ENCODE measurements at places on chromosomes 5 and 9.

GRCh38 chr9:127507751-127508648, 56.7 kb downstream of the LRSAM1 start:
- no peak for DNase-seq

DNA sequence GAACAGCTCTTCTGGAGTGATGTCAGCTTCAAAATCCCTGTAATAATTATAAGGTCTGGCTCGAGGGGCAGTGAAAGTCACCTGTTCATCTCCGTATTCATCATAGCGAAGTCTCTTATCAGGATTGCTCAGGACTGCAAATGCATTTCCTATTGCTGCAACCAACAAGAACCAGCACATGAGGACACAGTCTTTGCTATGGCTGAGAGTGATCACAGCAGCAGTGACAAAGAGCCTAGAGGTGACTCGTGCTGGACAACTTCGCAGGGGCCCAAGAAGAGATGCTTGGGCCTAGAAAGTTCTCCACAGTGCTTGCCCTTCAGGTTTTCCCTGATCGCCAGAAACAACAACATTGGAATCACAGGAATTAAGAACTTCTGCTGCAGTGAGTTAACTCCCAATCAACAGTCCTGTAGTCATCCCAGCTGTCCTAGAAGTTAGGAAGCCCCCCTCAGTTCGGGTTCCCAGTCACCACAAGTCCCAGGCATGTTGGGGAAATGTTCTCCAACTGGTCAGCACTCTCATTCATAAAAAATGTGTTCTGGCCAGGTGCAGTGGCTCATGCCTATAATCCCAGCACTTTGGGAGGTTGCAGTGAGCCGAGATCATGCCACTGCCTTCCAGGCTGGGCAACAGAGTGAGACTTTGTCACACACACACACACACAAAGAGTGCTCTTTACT, 13.0 kb downstream of the DNAJC18 start:
- DNase-seq = no peak

GRCh38 chr9:111886983-111887718, 9.5 kb upstream of the UGCG start:
- peak; percentile 6 for DNase-seq

GRCh38 chr5:33433303-33434240, 7.2 kb upstream of the TARS1 start:
- no peak for DNase-seq

DNA sequence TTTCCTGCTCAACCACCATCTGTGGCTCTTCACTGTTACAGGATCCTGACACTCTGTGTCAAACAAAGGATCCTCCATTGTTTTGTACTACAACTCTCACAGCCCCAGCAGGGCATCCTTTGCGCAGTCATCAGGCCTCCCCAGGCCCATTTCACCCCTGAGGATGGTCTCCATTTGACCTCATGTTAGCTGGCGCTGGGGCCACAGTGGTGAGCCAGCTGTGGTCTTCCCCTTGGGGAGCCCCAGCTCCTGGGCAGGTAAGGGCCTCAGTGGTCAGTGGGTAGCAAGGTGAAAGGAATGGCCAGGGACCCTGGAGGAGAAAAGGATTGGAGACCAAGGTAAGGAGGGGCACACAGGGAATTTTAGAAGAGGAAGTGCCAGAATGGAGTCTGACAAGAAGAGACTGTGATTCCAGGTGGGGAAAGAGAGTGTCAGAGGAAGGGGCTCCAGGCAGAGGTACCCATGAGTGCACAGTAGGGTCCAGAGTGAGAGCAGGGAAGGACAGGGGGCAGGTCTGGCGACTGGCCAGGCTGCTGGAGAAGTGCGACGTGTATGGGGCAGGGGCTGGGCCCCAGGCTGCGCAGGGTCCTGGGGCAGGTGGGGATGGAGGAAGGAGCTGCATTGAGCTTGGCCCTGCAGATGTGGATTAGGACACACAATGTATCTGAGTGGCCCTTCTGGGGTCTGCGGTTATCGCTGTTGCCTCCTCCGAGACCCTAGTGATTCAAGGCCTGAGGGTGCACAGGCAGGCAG, 109.9 kb downstream of the PHF2 start:
- no peak for DNase-seq

DNA sequence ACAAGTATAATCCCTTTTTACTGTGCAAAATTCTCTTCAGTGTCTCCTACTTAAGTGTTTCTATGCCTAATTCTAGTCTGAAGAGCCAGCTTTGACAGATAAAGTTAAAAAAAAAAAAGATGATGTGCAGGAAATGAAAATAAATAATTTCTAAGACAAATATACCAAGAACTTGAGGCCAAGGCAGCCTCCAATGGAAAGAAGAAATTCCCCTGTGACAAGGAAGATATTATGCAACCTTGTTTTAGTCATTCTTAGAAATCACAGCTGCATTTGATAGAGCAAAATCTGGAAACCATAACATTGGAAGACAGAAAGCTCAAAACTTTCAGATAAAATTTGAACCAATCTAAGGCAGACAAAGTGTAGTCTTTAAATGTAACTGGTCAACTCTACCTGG, 375.9 kb upstream of the TLE4 start:
- DNase-seq = no peak

DNA sequence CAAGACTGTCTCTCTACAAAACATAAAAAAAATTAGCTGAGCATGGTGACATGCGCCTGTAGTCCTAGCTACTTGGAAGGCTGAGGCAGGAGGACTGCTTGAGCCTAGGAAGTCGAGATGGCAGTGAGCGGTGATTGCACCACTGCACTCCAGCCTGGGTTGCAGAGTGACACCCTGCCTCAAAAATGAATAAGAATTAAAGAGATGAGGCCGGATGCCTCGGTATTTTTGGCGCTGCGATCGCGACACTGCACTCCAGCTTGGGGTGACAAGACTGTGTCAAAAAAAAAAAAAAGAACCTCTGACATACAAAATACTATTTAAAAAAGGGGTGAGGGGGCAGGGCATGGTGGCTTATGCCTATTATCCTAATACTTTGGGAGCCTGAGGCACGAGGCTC, 7.3 kb downstream of the GPBP1 start:
- no peak for DNase-seq

GRCh38 chr9:88535226-88536022, 446 bp downstream of the NXNL2 start:
- no peak for DNase-seq

DNA sequence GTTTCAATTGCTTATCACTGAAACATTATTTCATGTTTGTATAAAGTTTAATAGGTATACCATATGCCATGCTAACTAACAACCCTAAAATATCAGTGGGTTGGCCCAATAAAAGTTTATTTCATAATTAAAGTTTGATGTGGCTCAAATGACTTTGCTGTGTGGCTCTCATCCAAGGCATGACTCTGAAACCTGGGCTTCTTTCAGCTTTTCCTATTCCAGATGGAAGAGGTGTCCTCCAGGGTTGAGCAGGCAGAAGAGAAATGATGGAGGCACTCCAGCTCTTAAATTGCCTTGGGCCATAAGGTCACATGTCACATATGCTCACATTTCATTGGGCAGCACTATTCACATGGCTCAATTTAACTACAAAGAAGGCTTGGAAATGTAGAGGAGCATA, 101.9 kb downstream of the MACIR start:
- DNase-seq = no peak

- no peak for DNase-seq
These were observed 75.5 kb downstream of the EPB41L4B start for GRCh38 chr9:109245310-109245897.

DNA sequence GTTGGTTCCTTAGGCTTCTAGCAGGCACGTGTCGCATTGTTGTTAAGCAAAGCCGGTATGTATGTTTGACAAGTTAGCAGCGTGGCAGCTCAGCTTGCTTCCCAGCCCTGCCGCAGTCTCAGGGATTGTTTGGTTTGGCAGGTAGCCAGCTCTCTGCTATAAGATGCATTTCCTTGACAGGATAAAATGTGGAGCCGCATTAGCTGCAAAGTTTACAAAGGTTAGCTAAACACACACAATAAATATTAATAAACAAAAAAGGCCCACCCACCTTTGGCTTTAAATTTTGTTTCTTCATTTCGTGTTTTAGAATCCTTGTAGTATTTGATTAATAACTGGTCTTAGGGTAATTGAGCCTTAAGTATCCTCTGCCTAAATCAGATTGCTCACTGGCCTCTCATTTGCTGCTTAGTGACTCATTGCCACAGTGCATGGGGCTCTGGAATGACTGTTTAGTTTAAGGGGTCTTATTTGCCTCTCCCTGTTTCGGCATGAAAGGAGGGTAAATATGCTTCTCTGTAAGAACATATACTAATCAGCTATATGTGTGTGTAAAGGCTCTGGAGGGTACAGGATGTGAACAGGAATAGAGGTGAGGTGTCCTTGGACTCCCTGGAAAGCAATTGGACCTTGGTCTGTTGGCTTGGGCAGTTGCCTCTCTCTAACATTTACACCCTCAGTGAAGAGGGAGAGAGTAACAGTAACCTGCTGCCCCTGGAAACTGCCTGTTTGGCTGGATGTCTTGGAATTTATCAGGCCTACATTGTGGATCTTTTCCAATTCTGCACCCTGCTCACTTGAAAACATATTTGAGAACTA, 122.0 kb downstream of the GDNF start:
- peak; percentile 86 for DNase-seq

DNA sequence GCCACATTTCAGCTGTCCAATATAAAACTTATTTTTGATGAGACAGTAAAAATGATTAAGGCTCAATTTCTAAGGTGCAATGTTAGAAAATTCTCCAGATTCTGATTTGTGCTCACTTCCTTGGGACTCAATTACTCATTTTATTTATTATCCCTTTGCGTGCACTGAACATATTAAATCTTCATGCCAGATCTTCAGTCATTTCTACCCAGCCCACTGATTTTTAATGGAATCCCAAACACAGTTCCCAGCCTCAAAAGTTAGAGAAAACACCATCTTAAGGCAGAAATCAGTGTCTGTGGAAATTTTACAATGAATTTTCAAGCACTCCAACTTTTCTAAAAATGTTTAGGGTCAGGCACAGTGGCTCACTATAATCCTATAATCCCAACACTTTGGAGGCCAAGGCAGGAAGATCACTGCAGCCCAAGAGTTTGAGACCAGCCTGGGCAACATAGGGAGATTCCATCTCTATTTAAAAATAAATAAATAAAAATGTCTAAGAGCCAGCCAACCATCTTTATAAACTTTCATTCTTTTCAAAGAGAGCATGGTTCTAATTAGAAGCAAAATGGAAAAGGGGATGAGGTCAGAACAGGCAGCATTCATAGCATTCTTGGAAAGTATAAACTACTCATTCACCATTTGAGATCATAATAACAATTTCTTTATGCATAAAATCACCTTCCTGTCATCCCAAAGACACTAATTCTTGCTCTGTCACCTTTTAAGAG, 53.7 kb downstream of the TLE1 start:
- DNase-seq = no peak

GRCh38 chr9:84419031-84419602, 78.6 kb upstream of the SLC28A3 start:
- no peak for DNase-seq

DNA sequence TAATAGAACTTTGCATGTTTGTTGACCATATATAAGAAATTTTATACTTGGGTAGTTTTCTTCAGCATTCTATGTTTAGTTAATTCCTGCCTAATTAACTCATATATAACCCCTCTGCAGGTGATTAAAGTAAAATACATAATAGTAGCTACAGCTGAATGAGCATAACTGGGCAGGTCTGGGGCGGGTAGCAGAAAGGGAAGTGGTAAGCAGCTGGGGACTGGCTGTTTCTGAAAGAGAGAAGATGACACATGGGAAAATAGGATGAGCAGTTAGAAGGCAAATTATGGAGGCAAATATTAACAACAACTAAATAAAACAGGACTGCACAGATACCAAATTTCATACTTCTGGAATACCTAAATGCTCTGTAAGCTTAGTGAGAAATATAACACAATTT, 128.1 kb downstream of the CPLANE1 start:
- no peak for DNase-seq

GRCh38 chr9:1580215-1580614, 434.9 kb upstream of the SMARCA2 start:
- DNase-seq = no peak

GRCh38 chr9:136558373-136558772, 12.5 kb upstream of the NOTCH1 start:
- DNase-seq = no peak

DNA sequence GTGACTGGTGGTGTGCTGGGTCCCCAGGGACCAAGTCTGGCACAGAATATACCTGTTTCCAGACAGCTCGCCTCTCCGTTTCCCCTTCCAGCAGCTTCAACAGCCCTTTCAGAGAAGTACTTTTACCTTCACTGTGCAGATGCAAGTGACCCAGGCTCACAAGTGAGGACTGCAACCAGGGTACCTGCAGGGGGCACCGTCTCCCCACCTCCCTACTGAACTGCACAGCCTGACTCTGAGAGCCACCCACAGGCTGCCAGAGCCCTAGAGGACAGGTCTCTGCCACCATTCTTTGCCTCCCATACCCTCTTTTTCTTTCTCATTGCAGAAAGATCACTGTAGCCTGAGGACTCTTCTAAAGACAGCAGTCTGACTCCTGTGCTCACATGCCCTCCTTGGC, 15.4 kb downstream of the IL9 start:
- peak; percentile 70 for DNase-seq

GRCh38 chr9:86734771-86735170, 212.5 kb downstream of the GAS1 start:
- no peak for DNase-seq

- no peak for DNase-seq
These were observed 590 bp downstream of the PCDHA6 start for GRCh38 chr5:140828362-140828737.

GRCh38 chr9:109721001-109721400, 59.0 kb upstream of the PALM2AKAP2 start:
- no peak for DNase-seq

GRCh38 chr9:15086156-15086763, 176.0 kb upstream of the FREM1 start:
- DNase-seq = no peak

DNA sequence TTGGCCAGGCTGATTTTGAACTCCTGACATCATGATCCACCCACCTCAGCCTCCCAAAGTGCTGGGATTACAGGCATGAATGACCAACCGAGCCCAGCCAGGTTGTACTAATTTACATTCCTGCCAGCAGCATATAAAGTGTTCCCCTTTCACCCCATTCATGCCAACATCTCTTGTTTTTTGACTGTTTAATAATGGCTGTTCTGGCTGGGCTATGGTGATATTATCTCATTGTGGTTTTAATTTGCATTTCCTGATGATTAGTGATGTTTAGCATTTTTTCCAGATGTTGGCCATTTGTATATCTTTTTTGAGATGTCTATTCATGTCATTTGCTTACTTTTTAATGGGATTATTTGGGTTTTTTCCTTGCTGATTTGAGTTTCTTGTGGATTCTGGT, 87.3 kb downstream of the INVS start:
- no peak for DNase-seq

DNA sequence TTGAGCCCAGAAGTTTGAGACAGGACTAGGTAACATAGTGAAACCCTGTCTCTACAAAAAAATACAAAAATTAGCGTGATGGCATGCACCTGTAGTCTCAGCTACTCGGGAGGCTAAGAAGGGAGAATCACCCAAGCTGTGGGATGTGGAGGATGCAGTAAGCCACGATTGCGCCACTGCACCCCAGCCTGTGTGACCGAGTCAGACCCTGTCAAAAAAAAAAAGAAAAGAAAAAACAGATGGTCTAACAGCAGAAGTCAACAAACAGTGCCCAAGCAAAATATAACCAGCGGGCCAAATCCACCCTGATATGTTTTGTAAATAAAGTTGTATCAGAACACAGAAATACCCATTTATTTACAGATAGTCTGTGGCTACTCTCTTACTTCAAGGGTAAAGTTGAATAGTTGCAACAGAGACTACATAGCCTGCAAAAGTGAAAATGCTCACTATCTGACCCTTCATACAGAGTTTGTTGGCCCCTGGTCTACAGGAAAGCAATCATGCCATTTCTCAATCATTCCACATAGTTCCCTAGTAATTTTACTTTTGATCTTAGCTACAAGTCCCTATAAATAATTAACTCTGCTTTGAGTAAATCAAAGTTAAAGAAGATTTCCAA, 383.7 kb downstream of the TLE1 start:
- no peak for DNase-seq

- no peak for DNase-seq
These were observed 77.8 kb downstream of the FGF1 start for GRCh38 chr5:142608081-142608480.

Measured in NCI-H526 (cell line).